ENCODE measurements at places on chromosomes 13 and 19.

DNA sequence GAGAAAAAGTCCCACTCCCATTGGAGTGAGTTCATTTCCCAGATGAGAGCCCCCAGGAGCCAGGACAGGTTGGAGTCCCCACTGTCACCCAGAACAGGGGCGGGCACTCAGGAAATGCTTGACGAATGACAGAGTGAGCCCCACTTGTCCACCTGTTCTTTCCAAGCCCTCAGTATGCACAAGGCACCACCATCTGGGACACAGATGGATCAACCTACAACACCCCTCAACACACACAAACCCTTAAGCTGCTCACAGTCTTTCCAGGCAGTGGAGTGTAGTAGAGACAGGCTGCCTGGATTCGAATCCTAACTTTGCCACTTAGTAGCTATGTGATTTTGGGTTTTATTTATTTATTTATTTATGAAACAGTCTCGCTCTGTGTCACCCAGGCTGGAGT, 8.0 kb downstream of the ARHGEF1 start:
- DNase-seq: no peak

GRCh38 chr19:19460258-19460731, 54.8 kb downstream of the GATAD2A start:
- DNase-seq: peak; percentile 30

DNA sequence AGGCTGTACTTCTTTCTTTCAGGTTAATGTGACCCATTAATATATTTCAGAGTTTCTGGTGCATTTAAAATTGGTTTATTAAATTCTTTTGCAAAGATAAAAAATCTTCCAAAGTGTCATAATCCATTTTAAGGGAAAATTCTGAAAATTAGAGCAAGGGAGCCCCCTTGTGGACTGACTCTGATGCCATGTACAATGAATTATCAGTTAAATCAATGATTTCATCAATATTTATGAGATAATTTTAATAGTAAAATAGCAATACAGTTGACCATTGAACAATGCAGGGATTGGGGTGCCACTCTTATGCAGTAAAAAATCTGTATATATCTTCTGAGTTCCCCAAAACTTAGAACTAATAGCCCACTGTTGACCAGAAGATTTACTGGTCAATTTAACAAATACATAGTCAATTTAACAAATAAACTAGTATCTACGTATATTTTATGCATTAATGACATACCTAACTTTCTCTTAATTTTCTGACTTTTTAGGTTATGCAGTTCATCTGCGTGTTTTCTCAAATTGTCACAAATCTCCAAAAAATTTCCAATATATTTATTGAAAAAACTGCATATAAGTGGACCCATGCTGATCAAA, 479.1 kb upstream of the MIR17HG start:
- no peak for DNase-seq

DNA sequence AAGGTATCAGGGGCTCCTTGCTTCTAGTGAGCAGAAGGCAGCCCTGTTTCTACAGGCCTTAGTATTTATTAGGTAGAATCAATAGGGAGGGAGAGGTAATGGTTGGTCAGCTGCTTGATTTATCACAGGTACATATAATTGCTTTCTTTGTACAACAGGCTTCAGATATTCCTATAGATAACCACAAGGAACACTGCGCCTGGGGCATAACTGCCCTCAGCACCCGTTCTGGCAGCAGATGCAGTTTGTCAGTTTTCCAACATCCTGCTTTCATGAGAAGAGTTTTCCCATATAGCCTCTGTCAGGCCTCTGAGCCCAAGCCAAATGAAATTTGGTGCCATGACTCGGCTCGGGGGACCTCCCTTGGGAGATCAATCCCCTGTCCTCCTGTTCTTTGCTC, 12.4 kb upstream of the ZNF486 start:
- no peak for DNase-seq

DNA sequence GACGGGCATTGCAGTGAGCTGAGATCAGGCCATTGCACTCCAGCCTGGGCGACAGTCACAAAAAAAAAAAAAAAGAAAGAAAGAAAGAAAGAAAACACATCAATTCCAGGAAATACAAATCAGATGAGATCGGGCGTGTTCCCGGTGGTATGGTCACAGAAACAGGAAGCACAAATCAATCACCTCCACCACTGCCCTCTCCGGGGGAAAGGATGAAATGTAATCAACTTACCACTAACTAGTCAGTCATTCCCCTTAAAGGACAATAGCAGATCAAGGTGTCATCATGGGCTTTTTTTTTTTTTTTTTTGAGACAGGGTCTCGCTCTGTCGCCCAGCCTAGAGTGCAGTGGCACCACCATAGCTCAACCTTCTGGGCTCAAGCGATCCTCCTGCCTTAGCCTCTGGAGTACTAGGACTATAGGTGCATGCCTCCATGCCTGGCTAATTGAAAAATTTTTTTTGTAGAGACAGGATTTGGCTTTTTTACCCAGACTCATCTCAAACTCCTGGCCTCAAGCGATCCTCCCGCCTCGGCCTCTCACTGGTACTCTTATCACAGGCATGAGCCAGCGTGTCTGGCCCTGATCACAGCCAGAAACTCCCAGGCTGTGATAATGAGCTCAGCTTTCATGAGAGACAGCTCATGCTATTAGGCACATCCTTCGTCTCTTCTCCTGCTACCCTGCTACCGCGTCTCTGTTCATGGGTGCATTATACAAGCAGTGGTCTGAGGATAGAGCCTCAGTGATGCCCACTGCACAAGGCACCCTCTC, 6.8 kb upstream of the DPRX start:
- DNase-seq: no peak

DNA sequence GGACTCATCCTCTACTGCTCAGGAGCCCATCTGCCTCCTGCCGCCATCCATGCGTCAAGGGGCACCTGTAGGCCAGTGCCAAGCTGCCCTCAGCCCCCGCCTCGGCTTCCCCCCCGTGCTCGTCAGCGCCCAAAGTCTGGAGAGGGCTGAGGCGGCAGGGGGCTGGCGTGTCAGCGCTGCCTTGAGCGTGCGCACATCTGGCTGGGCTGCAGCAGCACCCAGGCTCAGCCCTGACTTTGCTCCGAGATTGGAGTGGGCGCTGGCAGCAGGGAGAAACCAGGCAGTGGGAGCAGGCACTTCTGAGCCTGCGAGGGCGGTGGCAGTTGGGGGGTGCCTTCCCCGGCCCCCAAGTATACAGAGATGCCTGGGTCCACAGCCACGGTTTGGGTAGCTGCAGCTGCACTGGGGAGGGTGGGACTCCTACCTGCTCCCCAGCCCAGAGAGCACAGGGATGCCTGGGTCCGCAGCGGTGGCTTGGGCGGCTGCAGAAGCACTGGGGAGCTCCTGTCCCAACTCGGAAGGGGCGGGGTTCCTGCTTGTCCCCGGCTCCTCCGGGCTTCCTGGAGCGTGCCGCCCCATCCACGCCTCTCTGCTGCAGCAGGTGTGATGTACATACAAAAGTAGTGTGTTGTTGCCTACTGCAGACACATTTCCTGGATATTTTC, 44.8 kb upstream of the LPAR6 start:
- no peak for DNase-seq

DNA sequence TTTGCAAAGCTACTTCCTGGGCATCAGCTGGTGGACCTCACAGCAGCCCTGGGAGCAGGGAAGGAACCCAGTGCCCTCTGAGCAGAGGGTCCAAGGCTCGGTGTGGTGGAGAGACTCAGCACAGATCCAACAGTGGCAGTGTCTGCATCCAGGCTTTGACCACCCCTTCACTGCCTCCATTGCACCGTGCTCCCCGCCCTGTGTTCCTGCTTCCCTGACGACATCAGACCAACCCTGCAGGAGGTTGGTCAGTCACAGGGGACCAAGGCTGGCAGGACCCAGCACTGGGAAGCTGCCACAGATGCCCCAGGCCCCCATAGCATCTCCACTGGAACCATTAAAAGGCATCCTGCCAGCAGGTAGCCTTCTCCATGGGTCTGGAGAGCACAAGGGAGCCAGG, 7.8 kb upstream of the VSTM2B start:
- DNase-seq: no peak

DNA sequence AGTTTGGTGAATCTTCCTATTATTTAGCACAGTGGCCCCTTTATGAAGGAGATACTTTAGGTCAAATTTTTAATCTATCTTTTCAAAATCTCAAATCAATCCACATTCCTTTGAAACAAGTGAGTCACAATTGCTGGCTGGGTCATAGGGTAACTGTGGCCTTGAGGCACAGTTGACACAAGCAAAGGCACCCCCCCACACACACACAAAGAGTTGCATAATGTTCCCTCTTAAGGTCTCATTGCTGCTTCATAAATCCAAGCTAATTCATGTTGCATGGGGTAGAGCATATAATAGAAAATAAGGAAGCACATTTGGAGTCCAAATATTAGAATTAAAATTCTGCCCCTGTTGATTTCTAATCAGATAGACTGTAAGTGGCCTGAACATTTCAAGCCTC, 171.5 kb downstream of the DLEU7 start:
- DNase-seq: no peak

DNA sequence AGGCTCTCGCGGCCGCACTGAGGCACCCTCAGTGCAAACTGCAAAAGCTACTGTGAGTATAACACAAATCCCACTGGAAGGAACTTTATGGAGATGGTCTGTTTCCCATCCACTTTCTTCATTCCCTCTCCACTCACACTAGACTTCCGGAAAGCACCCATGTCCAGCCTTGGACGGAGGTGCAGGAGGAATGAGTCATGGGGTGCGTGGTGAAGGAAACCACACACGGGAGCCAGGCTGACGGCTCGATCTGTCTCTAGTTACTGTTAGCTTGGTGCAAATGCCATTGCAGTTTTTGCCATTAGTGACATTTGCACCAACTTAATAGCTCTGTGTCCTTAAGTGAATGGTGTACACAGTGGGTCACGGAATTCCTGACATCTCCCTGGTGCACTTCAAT, 14.6 kb downstream of the NLRP8 start:
- DNase-seq: no peak

- DNase-seq: no peak
Observed at GRCh38 chr19:4390017-4390566, 10.3 kb downstream of the SH3GL1 start.

- no peak for DNase-seq
Observed at GRCh38 chr13:46567671-46568070, 14.7 kb downstream of the LRCH1 start.

DNA sequence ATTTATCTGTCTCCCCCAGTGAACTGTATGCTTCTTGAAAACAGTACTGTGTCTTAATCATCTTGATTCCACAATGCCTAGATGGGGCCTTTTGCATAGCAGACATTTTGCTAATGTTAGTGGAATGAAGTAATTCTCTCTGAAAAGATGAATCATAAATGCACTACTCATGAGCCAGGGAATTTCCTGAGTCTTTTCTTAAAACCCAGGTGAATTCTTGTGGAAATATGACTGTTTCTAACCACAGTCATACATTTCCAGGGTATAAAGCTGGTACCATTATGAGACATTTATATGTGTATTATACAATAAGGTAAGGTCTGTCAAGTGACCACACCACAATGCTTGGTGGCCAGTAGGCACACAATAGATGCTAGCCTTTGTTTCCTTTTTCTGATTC, 5.5 kb upstream of the KCTD4 start:
- no peak for DNase-seq

DNA sequence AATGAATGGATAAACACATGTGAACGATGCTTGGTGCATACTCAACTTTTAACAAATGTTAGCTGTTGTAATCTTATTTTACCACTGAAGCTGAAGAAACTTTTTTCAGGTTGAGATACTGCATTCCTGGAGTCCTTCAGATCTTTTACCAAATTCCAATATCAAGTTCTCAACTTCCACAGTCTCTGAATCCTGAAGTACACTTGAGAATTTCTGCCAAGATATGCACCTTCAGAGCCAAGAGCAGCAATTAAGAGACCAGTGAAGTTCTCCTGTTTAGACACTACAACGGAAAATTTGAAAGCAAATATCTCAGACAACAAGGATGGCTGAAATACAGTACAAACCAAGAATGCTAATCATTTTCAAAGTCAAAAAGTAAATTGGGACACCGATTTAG, 84.6 kb upstream of the MTIF3 start:
- no peak for DNase-seq

- DNase-seq: no peak
Observed at GRCh38 chr19:46019270-46019669, 3.6 kb downstream of the PGLYRP1 start.

GRCh38 chr19:35879770-35880317, 11.5 kb downstream of the APLP1 start:
- peak; percentile 69 for DNase-seq

- no peak for DNase-seq
Observed at GRCh38 chr19:42269478-42270345, 660 bp downstream of the CIC start.

DNA sequence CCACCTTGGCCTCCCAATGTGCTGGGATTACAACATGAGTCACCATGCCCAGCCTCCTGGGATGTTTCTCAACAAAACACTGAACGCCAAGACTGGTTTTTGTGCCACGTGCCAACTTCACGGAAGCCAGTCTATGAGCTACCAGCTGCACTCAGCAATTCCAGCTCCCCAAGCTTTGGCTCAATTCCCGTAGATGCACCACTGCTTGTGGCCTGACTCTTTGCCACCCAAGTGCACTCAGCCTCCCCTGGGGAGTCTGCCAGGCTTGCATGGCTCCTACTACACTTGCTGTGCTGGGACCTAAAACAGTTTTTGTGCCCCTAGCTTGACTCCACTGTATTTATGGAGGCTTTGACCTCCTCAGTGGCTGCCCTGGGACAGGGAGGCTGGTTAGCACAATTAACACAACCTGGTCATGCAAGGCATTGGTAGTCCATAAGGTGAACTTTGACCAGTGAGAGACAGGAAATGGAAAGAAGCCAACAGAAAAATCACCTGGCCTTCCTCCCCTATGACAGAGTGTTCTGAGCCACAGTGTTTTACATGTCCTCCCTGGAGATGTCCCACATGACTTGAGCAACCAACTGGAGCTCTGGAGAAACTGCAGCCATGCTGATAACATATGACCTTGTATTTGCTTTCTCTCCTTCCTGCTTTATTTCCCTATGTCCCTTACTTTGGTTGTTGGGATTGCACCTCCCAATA, 1173.1 kb downstream of the UQCRFS1 start:
- DNase-seq: no peak

- no peak for DNase-seq
Observed at GRCh38 chr19:2815191-2815614, 4.5 kb upstream of the ZNF554 start.

DNA sequence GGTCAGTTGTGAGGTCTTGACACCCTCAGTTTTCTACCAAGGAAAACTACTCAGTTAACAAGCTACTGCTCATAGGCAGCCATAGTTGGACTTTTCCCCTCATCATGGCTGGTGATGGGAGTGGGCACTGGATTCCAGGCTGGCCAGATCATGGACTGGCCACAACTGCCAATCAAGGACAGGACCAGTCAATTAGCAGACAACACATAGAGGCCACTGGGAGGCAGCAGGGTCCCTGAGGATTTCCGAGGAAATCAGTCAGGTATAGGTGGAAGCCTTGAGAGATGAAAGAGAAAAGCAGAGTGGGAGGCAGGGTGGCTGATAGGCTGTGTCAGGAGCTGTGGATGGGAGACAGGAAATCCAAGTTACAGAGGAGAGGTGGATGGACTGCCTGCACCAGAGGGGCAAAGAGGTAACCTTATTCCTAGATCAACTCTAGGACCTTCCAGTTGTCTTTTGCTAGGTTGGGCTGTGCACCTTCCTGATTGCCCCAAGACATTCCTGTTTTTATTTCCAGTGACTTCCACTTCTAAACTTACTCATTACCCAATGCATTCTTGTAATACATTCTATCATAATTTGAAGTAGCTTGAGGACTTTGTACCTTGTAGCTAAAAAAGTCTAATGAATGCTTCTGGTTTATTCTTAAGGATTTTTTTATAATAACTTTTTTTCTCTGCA, 361.8 kb downstream of the KCNRG start:
- DNase-seq: no peak

GRCh38 chr13:22372261-22372660, 701.4 kb downstream of the FGF9 start:
- DNase-seq: no peak
